A172 (cell line): ENCODE measurements at places on chromosomes 1 and 21. TPM values are rescaled to one million over a fixed set of nuclear protein-coding genes. Genes with fewer than 3 reads are reported as not detected.

DNA sequence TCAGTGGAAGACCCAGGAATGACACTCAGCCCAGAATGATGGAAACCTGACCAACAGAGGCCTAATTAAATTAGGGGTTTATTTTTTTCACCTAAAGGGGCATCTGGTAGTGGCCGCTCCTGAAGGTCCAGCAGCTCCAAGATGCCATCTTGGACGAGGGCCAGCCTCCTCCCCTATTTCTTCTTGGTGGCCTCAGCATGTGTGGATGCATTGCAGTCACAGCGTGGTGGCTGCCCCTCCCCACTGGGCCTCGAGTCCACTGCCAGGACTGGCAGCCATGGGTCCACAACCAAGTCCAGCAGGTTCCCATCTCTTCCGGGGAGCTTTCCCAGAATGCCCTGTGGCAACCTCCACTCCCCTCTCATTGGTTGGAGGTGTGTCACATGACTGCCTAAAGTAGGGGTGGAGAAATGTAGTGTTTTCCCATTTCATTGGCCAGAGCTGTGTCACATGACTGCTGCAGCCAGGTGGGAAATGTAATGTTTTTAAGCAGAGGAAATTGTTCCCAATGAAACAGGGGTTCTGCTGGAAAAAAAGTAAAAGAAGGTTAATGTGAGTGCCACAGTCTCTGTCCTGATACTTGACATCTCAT, 628.2 kb downstream of the PTPRU start:
- DNase-seq = no peak

DNA sequence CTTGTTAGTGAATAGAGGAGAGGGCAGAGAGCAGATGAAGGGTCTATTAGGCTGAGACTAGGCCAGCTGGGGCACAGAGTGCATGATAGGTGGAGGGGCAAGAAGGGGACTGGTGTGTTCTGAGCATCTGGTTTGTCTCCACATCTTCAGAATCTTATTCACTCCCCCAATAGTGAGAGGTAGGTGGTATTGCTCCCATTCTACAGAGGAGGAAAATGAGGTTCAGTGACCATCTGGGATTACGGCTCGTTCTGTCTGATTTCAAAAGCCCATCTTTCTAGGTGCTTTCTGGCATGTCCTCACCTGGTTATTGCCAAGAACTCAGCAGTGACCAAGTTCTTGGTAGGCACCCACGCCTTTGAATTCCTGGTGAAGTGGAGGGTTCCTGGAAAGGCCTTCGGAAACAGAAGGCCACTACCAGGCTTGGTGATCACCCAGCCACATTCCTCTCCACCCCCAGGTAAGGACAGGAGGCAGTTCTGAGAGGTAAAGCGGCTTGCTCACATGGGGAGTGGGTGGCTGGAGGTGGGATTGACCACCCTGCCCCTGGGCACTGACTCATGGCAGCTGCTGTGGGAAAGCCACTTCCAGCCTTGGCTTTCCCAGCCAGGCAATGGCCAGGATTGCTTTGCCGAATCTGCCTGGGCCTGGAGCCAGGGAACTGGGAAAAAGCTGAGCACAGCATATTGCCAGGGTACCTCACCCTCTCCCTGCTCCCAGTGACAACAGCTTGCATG, 18.8 kb upstream of the CITED4 start:
- no peak for DNase-seq

GRCh38 chr1:119594376-119594775, 53.7 kb downstream of the ZNF697 start:
- no peak for DNase-seq

The ANKRD35 gene
- not detected in 2 replicates for total RNA-seq
